Mesothelial cell of epicardium (in vitro differentiated cells): ENCODE measurements at places on chromosomes 2 and 18. TPM values are rescaled to one million over a fixed set of nuclear protein-coding genes. Genes with fewer than 3 reads are reported as not detected.

CD207 gene
- total RNA-seq = not detected in 3 replicates

GRCh38 chr2:8296306-8296705 is 385.6 kb upstream of the ID2 start:
- H3K27me3 ChIP-seq = no peaks in the 10 kb centered on the region
- no peak overlapping the region for H3K27ac ChIP-seq
- no peak for DNase-seq
- no peaks in the 10 kb centered on the region for H3K4me1 ChIP-seq
- H3K36me3 ChIP-seq = no peaks in the 10 kb centered on the region

DNA sequence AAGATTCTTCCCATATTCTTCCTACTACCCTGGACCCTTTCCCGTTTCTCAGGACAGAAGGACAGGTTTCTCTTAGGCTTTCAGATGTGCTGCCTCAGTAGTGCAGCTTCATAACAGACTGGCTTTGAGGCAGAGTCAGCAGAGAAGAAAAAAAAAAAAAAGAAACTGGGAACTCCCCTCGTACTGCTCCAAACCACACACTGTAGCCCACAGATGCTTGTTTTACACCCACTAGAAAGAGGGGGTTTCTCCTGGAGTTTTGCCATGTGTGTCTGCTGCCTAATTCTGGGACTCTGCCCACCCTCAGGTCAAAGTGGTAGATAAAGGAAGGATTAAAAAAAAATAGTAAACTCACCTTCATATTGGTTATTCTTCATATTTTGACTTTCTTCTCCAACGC is 95.9 kb downstream of the NCOA1 start:
- peaks cover 39% of the 10 kb centered on the region for H3K36me3 ChIP-seq
- H3K4me3 ChIP-seq = no peak overlapping the region
- no peak overlapping the region for H3K27ac ChIP-seq
- no peak for DNase-seq
- H3K27me3 ChIP-seq = no peaks in the 10 kb centered on the region
- no peaks in the 10 kb centered on the region for H3K4me1 ChIP-seq

DNA sequence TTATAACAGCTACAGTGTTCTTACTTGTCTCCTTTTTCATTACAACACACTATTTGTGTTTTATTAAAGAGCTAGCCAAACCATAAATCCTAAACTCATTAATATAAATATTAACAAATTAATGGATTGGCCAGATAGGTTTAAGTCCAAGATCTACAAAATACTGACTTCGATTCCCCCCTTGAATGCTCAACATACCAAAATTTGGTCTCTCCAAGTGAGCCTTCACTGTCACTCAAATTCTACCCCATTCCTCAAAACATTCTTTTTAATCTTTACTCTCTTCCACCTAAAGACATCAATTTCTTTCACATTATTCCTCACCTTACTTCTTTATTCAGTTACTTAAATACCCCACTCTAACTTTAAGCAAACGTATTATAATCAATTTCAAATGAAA is 281.5 kb downstream of the ICOS start:
- no peaks in the 10 kb centered on the region for H3K4me1 ChIP-seq
- peaks cover 2% of the 10 kb centered on the region for H3K27me3 ChIP-seq
- no peak overlapping the region for H3K4me3 ChIP-seq
- peaks cover 4% of the 10 kb centered on the region for H3K36me3 ChIP-seq
- no peak overlapping the region for H3K27ac ChIP-seq

- H3K36me3 ChIP-seq = no peaks in the 10 kb centered on the region
- DNase-seq = no peak
- H3K27ac ChIP-seq = no peak overlapping the region
- no peaks in the 10 kb centered on the region for H3K27me3 ChIP-seq
- no peak overlapping the region for H3K4me3 ChIP-seq
These were observed 749.6 kb upstream of the VRK2 start for GRCh38 chr2:57296795-57297517.

EFR3B gene
- total RNA-seq = 14.4 to 16.7 TPM (median 15.4 TPM) in 3 replicates

DNA sequence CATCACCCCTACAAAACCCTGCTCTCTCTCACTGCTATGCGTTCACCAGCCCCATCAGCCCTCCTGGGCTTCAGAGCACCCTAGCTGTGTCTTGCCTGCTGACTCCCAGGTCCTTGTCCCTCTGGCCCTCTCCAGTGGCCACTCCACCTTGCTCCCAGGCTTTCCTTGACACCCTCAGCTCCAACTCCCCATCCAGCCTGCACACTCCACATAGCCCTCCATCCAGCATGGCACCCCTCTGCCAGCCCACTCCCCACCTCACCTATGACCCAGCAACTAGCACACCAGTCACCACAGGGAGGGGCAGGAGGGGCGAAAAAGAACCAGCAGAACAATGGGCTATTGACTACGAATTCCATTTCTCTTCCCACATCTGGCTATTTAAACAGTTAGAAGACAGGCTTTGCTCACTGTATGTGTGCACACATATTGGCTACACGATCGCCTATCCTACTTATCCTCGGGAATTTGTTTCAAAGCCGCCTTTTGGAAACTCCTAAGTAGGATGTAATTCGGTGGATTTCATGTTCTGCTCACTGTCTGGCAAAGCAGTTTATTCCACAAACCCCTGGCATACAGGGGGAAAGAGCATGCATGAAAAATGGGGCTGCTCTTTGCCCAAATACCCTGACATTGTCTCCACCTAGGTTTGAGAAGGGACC is 195.3 kb downstream of the SMAD2 start:
- DNase-seq = no peak
- H3K4me3 ChIP-seq = no peak overlapping the region
- peaks cover 78% of the 10 kb centered on the region for H3K27me3 ChIP-seq
- H3K27ac ChIP-seq = no peak overlapping the region
- no peaks in the 10 kb centered on the region for H3K4me1 ChIP-seq
